ENCODE measurements at places on chromosomes 7 and 10.
A peak's percentile ranks its signal among the peaks of the same experiment; 100 is the strongest.

- no peak for DNase-seq
Measured at GRCh38 chr10:87931836-87932230, 68.4 kb downstream of the PTEN start.

DNA sequence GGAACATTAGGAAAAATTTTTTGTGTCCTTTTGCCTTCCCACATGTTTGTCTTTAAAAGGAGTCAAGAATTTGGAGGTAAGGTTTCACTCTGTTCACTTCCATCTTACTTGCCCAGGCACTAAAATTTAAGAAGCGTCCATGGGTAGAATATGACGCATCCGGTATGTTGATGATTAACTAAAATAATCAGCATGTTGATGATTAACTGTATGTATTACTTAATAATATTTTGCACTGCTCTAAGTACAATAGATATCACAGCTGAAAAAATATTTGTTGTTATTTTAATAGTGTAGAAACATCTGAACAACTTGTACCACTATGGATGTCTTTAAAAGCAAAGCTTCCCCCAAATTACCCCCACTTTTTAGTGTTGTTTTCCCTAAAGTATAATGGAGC lies 11.5 kb downstream of the ANKRD22 start:
- DNase-seq: no peak

GRCh38 chr10:60862517-60862916 lies 81.5 kb downstream of the RHOBTB1 start:
- DNase-seq: no peak

DNA sequence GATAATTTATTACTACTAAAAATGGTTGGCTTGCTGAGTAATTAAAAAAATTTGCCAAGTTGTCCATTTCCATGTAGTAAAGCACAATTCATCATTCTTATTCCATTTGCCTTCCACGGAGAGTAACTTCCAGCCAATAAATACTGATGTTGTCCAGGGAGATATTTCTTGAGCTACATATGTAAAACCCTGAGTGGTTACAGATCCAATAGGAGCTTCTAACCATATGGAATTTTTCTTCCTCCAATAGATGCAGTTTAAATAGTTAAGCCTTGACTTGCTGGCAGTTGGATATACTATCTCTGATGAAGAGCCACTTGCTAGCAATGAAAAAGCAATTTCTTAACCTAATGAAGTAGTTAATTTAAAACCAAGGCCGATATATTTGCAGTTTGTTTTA lies 271.1 kb downstream of the PLXDC2 start:
- DNase-seq: no peak

GRCh38 chr10:89001024-89001728 lies 10.6 kb downstream of the FAS start:
- no peak for DNase-seq

- DNase-seq: peak; percentile 85
Measured at GRCh38 chr10:71727105-71727737, 7.6 kb upstream of the C10orf105 start.

DNA sequence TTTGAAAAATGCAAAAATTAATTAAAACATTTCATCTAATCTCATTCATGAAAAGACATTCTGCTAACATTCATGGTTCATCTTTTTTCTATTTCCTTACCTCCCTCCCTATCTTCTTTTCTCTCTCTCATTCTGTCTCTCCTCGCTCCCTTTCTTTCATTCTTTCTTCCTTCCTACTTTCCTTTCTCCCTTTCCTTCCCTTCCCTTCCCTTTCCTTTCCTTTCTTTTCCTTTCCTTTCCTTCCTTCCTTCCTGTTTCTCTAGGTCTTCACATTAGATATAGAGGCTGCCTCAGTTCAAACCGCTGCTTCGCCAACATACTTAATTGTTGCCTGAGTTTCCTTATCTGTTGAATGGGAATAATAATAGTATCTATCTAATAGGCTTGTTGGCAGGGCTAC lies 21.9 kb downstream of the SFRP4 start:
- DNase-seq: no peak

GRCh38 chr10:105974803-105975456 lies 1189.6 kb downstream of the SORCS1 start:
- DNase-seq: no peak

DNA sequence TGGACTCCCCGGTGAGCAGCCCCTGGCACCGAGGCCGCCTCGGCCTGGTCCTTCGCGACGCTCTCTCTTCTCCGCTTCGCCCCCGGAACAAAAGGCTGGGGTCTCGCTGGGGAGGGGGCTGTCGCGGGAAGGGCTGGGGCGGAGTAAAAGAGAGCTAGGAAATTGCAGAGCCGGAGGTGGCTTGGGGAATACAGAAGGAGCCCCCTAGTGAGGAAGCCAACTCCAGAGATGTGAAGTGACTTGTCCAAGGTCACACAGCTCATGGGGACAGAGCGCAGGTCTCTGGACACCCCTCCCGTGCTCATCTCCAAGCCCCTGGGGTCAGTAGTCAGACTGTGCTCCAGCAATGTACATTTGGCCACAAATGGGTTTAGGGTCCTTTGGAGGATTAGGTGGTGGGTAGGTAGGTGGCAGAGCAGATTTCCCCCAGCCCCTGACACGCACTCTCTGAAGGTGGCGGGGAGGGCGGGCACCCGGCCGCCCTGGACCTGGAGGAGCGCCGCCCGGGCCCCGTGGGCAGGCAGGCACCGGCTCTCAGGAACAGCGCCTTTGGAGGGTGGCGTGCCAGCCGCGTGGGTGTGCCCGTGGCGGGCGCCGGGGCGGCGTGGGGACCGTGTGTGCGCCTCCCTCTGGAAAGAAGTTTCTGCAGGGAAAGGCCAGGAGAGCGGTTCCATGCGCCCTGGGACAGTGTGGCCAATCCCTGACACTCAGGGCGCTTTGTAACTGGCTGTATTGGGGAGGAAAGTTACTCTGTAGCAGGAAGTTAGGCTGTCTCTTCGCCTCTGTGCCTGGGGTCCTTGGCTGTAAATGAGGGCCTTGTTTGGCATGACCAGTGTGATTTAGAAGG lies 910 bp downstream of the WIPF3 start:
- DNase-seq: no peak

DNA sequence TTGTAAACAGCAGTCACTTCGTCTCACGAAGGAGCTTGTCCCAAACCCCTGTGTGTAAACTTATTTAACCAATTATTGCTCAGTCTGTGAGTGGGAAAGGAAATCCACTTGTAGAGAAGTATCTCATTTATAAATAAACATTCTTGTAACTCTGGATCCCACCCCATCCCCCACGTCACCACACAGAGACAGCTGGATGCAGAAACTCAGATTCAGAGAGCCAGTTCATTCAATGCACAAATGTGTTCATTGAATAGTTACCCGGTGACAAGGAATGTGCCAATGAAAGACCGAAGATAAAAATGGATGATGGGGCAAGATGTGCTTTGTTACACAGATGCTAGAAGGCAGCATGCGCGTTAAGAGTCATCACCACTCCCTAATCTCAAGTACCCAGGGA lies 8.3 kb upstream of the OCM start:
- no peak for DNase-seq

- no peak for DNase-seq
Measured at GRCh38 chr7:17242504-17242903, 55.9 kb upstream of the AHR start.

DNA sequence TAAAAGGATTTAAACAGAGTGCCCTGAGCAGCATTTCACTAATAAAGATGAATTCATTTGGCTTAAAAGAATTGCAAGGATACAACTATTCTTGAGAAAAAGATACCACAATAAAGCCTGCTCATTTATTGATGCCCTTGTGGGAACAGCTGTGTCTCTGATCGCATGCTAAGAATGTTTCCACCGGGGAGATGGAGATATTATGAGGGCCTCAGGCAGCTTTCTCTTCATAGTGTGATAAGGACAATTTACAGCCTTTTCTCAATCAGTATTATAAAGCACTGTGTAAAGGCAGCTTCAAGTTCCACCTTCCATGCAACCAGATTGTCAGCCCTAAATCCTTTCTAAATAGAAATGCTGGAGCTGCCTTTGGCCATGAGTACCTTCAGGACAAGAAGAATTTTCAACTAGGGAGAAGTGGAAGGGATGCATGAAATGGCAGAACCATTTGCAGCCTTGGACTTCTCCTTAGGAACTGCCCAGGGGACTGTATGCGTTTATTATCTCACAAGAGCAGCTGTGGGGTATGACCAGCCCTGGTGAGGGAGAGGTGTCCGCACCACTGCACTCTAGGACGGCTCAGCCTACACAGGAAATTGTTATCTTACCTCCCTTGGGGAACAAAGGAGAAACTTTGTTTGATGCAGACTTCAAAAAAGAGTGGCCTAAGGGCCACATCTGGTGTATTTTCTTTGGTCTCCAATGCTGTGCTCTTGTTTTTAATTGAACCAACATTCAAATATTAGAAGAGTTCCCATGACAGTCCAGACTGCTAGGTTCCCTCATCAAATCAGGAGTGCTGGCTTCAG lies 116.9 kb upstream of the PCGF5 start:
- DNase-seq: no peak

DNA sequence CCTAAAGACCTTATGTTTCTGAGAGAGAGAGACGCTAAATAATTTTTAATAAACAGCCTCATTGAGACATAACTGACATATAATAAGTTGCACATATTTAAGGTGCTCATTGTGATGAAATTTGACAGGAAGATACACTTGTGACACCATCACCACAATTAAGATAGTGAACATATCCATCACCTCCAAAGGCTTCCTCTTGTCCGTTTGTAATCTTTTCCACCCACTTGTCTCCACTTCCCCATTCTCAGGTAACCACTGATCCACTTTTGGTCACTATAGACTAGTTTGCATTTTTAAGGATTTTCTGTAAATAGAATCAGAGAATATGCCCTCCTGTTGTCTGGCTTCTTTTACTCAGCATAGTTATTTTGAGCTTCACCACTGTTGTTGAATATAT lies 195.1 kb upstream of the WDR11 start:
- DNase-seq: no peak

GRCh38 chr10:8336629-8337331 lies 282.3 kb downstream of the GATA3 start:
- no peak for DNase-seq

- DNase-seq: no peak
Measured at GRCh38 chr10:71797533-71798307, 24.4 kb upstream of the VSIR start.

DNA sequence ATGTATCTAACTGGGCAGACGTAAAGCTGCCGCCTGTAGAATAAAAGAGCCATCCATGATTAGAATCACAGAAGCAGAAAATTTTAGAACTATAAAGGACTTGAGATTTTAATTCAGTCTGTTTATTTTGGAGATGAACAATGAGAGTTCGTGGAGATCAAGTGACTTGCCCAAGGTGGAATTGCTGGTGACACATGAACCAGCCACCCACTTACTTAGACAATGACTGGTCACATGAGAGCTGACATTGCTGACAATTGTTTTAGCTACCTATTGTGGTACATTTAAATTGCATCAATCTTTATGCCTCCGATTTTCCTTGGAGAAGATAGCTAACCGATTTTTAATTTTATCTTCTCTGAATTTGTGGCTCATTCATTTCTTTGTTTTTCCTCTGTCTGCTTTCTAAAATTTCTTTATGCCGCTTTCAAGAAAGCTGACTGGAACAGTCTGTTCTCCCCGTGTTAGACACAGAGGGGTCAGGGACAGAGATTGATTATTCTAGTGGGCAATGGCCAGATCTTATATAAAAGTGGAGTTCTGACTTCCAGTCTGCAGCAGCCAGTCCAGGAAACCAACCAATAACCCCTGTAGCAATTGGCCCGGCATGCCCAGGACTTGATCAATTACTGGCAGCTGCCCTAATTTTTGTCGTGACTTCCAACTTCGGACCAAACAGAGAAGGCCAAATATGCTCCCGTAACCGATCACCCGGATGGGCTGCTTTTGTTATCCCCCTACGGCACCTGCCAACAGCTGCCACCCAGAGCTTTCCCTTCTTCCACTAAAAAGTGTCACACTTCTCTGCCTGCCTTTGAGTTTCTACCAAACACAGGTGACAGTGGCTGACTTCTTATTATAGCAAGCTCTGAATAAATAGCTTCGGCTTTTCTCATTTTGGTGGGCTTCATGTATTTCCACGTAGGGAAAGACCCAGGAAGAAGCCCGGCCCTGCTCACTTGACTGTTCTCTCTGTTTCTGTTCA lies 241.6 kb downstream of the CAMK1D start:
- no peak for DNase-seq

- no peak for DNase-seq
Measured at GRCh38 chr10:20890009-20890408, 7.1 kb downstream of the NEBL start.

- no peak for DNase-seq
Measured at GRCh38 chr7:55185321-55185802, 166.5 kb downstream of the EGFR start.

DNA sequence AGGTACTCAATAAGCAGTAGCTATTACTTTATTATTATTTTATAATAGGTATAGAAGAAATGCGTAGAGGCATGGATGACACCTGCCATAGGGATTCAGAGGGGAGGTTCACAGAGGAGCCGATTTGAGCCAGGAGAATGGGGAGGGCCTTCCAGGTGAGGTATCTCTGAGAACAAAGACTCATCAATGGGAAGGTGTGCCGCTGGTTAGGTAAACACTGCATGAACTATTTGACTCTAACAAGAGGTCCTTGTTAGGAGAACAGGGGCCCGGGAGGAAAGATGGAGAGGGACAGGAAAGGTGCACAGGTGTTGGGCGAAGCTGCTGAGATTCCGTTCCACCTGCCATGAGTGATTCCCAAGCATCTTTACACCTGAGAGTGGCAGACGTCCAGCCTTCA lies 41.8 kb upstream of the TMEM273 start:
- DNase-seq: no peak

- DNase-seq: no peak
Measured at GRCh38 chr7:21131897-21132296, 296.0 kb upstream of the SP4 start.

DNA sequence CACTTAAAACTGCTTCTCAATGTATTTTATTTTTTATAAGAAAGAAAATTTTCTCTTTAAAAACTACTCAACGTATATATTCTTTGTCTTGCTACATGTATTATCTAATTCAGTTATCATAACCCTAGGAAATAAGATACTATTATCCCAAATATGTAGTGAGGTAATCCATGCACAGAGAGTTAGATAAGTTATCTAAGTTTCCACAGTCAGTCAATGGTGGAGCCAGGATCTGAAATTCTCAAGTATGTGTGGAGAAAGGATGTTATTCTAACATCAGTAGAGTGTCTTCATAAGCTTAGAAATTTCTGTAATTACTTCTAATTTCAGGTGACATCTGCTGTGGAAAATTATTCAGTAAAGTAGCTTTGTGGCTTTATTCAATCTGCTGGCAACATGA lies 239.9 kb downstream of the CSTF2T start:
- DNase-seq: no peak

GRCh38 chr7:30865821-30866220 lies 45.8 kb upstream of the AQP1 start:
- no peak for DNase-seq

DNA sequence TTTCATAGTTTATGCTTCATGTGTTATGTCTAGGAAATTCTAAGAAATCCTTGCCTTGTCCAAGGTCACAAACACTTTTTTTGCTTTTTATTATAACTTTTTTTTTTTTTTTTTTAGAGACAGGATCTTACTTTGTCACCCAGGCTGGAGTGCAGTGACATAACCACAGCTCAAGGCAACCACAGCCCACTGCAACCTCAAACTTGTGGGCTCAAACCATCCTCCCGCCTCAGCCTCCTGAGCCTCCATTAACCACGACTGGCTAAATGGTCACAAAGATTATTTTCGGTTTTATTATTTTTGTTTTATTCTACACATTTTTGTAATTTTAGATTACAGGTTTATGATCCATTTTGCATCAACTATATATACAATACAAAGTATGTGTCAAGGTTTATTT lies 7.1 kb upstream of the FAM204A start:
- DNase-seq: no peak

GRCh38 chr10:71161425-71161824 lies 50.9 kb upstream of the UNC5B start:
- DNase-seq: peak; percentile 28

- no peak for DNase-seq
Measured at GRCh38 chr10:130459011-130459410, 322.8 kb downstream of the GLRX3 start.

Data from activated effector memory CD4-positive, alpha-beta T cell treated with anti-CD3 and anti-CD28 coated beads, Interleukin-2, amount 50 U/mL, for 16 hours (primary cell).